PC-3 (cell line): ENCODE measurements at places on chromosomes 6 and 20. TPM values are rescaled to one million over a fixed set of nuclear protein-coding genes. Genes with fewer than 3 reads are reported as not detected.

The GPR63 gene
- total RNA-seq = 0.07 and 0.17 TPM in 2 replicates

The MYBL2 gene
- 95.9 and 103 TPM in 2 replicates for total RNA-seq

The GMPR gene
- 5.0 and 5.8 TPM in 2 replicates for total RNA-seq

The ZBTB12 gene
- total RNA-seq = 5.4 and 8.6 TPM in 2 replicates

The BFSP1 gene
- total RNA-seq = 2.2 and 2.7 TPM in 2 replicates

The ARHGAP40 gene
- total RNA-seq = not detected in 2 replicates

The PNLDC1 gene
- total RNA-seq = not detected in 2 replicates

The BCL2L1 gene
- total RNA-seq = 260 and 277 TPM in 2 replicates

The SIGLEC1 gene
- not detected in 2 replicates for total RNA-seq

The DST gene
- 81.5 and 90.8 TPM in 2 replicates for total RNA-seq

- H3K27ac ChIP-seq = no peak overlapping the region
- H3K36me3 ChIP-seq = no peaks in the 10 kb centered on the region
- DNase-seq = no peak
- peaks cover 48% of the 10 kb centered on the region for H3K27me3 ChIP-seq
Observed at GRCh38 chr20:61719691-61720347, 345.9 kb downstream of the TAF4 start.

- no peak for DNase-seq
- H3K4me3 ChIP-seq = no peak overlapping the region
- H3K4me1 ChIP-seq = no peaks in the 10 kb centered on the region
Observed at GRCh38 chr20:37976887-37977286, 56.4 kb downstream of the TTI1 start.

DNA sequence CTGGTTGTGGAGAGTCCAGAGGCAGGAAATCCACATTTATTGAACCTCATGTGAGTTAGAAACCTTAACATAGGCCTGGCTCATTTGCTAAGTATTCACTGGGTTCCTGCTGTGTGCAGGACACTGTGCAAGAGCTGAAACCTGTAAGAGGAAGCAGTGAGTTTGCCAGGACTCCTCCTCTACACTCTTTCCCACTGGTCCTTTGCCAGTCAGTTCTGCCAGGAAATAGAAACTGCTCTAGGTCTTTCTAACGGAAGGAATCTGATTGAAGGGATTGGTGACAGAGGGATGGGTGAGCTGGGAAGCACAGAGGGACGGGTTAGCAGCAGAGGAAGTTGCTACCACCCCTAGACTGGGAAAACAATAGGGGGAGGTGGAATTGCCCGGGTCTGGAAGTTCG lies 234.2 kb upstream of the ECI2 start:
- no peaks in the 10 kb centered on the region for H3K27me3 ChIP-seq
- H3K4me1 ChIP-seq = peaks cover 26% of the 10 kb centered on the region
- H3K36me3 ChIP-seq = no peaks in the 10 kb centered on the region

GRCh38 chr20:17895641-17896171 lies 72.9 kb downstream of the SNX5 start:
- no peaks in the 10 kb centered on the region for H3K27me3 ChIP-seq
- H3K27ac ChIP-seq = no peak overlapping the region
- H3K36me3 ChIP-seq = no peaks in the 10 kb centered on the region
- H3K4me1 ChIP-seq = no peaks in the 10 kb centered on the region

DNA sequence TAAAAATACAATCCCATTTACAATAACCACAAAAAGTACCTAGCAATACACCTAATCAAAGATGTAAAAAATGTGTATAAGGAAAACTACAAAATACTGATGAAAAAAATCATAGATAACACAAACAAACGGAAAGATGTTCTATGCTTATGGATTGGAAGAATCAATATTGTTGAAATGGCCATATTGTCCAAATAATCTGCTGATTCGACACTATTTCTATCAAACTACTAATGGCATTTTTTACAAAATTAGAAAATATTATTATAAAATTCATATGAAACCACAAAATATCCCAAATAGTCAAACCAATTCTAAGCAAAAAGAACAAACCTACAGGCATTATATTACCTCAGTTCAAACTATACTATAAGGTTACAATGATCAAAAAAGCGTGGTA lies 978.3 kb upstream of the MAP3K7 start:
- no peak overlapping the region for H3K27ac ChIP-seq
- no peaks in the 10 kb centered on the region for H3K36me3 ChIP-seq
- H3K4me1 ChIP-seq = no peaks in the 10 kb centered on the region; the same call in 1 of the 2 replicates
- no peak for DNase-seq
- H3K4me3 ChIP-seq = no peak overlapping the region
- no peaks in the 10 kb centered on the region for H3K27me3 ChIP-seq

GRCh38 chr6:151381722-151382121 lies 9.6 kb downstream of the ZBTB2 start:
- DNase-seq = no peak
- no peaks in the 10 kb centered on the region for H3K4me1 ChIP-seq
- H3K27ac ChIP-seq = no peak overlapping the region
- H3K4me3 ChIP-seq = no peak overlapping the region

- H3K27ac ChIP-seq = no peak overlapping the region
- no peak overlapping the region for H3K4me3 ChIP-seq
- H3K4me1 ChIP-seq = no peaks in the 10 kb centered on the region
- H3K27me3 ChIP-seq = peaks cover 27% of the 10 kb centered on the region
- no peaks in the 10 kb centered on the region for H3K36me3 ChIP-seq
Observed at GRCh38 chr20:23774081-23774480, 23.3 kb upstream of the CST1 start.

GRCh38 chr6:159180001-159180400 lies 10.8 kb downstream of the FNDC1 start:
- H3K27ac ChIP-seq = no peak overlapping the region
- no peaks in the 10 kb centered on the region for H3K36me3 ChIP-seq
- no peaks in the 10 kb centered on the region for H3K4me1 ChIP-seq
- H3K27me3 ChIP-seq = peaks cover 55% of the 10 kb centered on the region
- no peak for DNase-seq
- no peak overlapping the region for H3K4me3 ChIP-seq

- no peaks in the 10 kb centered on the region for H3K36me3 ChIP-seq
- H3K27ac ChIP-seq = peak overlapping the region; percentile 49
- peak overlapping the region; percentile 39; the same call in 1 of the 2 replicates for H3K4me3 ChIP-seq
- H3K27me3 ChIP-seq = no peaks in the 10 kb centered on the region
Observed at GRCh38 chr6:27608916-27609883, 136.3 kb upstream of the ZNF184 start.

DNA sequence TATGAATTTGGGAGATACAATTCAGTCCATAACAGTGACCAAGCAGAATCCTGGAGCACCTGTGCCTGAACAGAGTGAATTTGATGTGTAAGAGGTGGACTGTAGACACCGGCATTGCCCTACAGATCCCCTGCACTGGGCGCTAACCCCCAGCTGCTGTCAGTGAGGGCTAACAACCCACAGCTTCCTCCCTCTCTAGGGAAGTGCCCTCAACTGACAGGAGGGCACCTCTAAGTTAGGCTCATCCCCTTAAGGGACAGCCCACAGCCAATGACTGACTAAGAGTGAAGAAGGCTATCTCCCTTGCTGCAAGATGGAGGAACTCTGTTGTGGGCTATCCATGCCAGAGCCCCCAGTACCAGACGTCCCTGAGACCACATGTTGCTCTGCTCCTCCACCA lies 15.3 kb upstream of the BPIFB1 start:
- DNase-seq = no peak
- H3K27ac ChIP-seq = no peak overlapping the region
- no peaks in the 10 kb centered on the region for H3K36me3 ChIP-seq
- H3K4me1 ChIP-seq = no peaks in the 10 kb centered on the region
- H3K4me3 ChIP-seq = no peak overlapping the region

DNA sequence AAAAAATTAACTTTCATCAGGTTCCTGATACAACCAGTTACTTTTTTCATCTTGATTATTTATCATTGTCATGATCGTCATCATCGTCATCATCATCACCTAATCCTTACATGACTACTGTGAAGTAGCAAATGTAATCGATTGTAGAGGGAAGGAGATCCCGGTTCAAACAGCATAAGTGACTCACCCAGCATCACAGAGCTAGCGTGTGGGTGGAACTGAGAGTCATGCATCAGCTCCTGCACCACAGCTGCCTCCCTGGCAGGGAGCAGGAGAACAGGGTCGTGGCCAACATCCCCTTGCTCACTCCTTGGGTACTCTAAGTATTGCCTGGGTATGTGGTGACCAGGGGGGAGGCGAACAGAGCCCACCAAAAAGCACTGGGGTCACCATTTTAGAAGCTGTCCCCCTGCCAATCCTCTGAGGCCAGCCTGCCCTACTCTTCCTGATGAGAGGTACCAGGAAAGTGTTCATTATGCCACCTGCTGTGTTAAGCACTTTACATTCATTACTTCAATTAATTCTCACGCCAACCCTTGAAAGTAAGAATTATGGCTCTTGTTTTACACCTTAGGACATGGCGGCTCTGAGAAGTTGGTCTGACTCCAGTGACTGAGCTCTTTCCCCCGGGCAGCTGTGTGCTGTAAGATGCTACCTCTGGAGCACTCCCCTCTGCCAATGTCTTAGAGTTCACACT lies 425.2 kb downstream of the CD83 start:
- no peak overlapping the region for H3K27ac ChIP-seq
- H3K27me3 ChIP-seq = no peaks in the 10 kb centered on the region
- peaks cover 29% of the 10 kb centered on the region for H3K4me1 ChIP-seq
- no peaks in the 10 kb centered on the region for H3K36me3 ChIP-seq
- H3K4me3 ChIP-seq = no peak overlapping the region

DNA sequence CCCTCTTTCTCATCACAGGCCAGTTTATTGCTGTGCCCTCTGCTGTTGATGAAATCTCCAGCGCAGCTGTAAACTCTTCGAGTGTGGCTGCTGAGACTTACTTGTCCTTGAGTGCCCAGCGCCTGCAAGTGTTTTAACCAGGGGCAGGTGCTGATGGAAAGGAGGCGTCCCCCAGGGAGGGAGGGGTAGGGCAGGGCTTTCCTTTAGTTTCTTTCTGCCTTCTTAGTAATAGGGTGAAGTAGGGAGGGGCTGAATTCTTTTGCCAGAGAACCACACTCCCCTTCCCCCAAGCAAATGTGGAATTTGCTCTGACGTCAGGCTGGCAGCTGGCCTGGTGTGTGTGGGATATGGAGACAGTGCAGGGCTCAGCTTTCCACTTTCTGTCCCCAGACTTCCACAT lies 61.2 kb downstream of the IGF2R start:
- no peaks in the 10 kb centered on the region for H3K27me3 ChIP-seq
- DNase-seq = peak; percentile 91
- H3K4me3 ChIP-seq = no peak overlapping the region
- H3K4me1 ChIP-seq = peaks cover 24% of the 10 kb centered on the region

DNA sequence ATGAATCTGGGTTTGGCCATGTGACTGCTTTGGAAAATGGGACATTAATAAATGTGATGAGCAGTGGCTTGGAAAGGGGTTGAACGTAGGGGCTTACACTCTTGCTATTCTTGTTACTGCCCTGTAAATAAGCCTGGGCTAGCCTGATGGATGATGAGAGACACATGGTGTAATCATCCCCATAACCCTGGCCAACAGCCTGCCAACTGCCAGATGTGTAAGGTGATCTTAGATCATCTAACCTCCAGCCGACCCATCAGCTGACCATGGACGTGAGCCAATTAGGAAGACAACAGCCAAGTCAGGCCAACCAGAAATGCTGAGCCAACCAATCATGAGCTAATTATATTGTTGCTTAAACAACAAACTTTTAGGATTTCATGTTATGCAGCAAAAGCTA lies 25.2 kb downstream of the FBXO30 start:
- H3K4me1 ChIP-seq = no peaks in the 10 kb centered on the region
- no peak for DNase-seq
- peaks cover 11% of the 10 kb centered on the region for H3K36me3 ChIP-seq
- H3K27me3 ChIP-seq = no peaks in the 10 kb centered on the region
- no peak overlapping the region for H3K27ac ChIP-seq

DNA sequence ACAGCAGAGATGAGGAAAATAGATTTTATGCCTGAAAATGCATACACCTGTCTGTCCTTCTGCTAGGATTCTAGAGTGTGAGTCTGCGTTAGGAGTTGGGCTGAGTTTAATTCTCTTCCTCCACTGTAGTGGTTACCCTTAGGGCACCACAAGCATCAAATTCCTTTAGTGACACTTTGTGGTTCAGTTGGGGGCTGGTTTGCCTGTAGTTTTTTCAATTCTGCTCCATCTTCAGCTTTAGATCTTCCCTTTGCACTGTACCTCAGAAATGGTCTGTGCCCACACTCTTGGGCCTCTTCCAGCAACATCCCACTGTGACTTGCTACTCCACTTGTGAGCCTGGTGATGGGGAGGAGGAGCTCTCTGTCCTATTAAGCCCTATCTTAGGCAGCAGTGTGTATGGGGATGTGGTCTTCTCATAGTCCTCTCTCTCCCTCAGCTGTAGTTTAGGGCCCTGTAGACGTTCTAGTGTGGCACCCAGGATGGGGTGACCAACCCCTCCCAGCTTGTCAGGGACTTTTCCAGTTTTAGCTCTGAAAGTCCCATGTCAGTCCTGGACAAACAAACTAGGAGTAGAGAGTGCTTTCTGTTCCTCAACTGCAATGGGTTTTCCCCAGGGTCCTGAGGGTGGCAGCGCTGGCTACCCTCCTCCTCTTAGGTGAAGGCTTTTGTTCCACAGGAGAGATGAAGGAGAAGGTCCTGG lies 19.7 kb upstream of the OGFRL1 start:
- DNase-seq = no peak
- H3K4me3 ChIP-seq = no peak overlapping the region
- no peak overlapping the region for H3K27ac ChIP-seq
- H3K4me1 ChIP-seq = no peaks in the 10 kb centered on the region
- no peaks in the 10 kb centered on the region for H3K27me3 ChIP-seq

DNA sequence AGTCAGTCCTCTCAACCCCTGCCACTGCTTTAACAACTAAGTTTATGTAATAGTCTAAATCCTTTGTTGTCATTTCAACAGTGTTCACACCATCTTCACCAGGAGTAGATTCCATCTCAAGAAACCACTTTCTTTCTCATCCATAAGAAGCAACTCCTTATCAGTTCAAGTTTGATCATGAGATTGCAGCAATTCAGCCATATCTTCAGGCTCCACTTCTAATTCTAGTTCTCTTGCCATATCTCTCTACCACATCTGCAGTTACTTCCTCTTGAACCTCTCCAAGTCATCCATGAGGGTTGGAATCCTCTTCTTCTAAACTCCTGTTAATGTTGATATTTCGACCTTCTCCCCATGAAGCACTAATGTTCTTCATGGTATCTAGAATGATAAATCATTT lies 57.9 kb upstream of the FOXO3 start:
- H3K4me3 ChIP-seq = no peak overlapping the region
- H3K27ac ChIP-seq = no peak overlapping the region
- no peaks in the 10 kb centered on the region for H3K27me3 ChIP-seq
- H3K36me3 ChIP-seq = no peaks in the 10 kb centered on the region
- H3K4me1 ChIP-seq = peaks cover 5% of the 10 kb centered on the region
- no peak for DNase-seq

- H3K4me3 ChIP-seq = no peak overlapping the region
- H3K4me1 ChIP-seq = no peaks in the 10 kb centered on the region
- H3K36me3 ChIP-seq = no peaks in the 10 kb centered on the region
- DNase-seq = peak; percentile 67
- H3K27ac ChIP-seq = no peak overlapping the region
Observed at GRCh38 chr20:46040902-46041535, 12.0 kb downstream of the SLC12A5 start.

DNA sequence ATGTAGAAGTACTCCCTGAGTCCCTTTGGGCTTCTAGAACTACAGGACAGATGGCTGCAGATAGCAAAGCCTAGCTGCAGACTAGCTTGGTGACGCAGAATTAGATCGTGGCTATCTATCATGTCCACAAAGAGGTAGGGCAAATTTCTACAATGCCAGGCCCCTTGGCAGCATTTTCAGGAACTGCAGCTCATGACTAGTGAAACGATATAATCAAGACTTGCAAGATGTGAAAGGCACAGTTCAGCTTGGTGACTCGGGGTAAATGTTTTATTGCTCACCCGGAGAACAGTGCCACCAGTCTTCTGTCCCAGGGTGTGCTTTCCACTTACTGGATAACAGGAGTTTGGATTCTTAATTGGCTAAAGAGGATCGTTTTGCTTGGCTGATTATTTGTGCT lies 108.7 kb upstream of the LY86 start:
- no peaks in the 10 kb centered on the region for H3K4me1 ChIP-seq
- peaks cover 49% of the 10 kb centered on the region for H3K27me3 ChIP-seq
- no peak for DNase-seq
- no peak overlapping the region for H3K27ac ChIP-seq
